ENCODE measurements at places on chromosomes 16 and 17. TPM values are rescaled to one million over a fixed set of nuclear protein-coding genes. Genes with fewer than 3 reads are reported as not detected.

Gene DOC2B
- total RNA-seq: 15.2 TPM

Gene KCNH6
- not detected for total RNA-seq

Gene ADGRG1
- 36.4 TPM for total RNA-seq

Gene MYH8
- not detected for total RNA-seq

Gene AURKB
- 141 TPM for total RNA-seq

Gene RARA
- total RNA-seq: 35.1 TPM

Gene SMIM36
- 0.37 TPM for total RNA-seq

Gene KRT27
- total RNA-seq: not detected

Gene LASP1
- total RNA-seq: 149 TPM

Gene ACSM2B
- total RNA-seq: not detected

Data from HCT116 (cell line).